Dermis blood vessel endothelial cell (primary cell): ENCODE measurements at places on chromosomes 4 and X. TPM values are rescaled to one million over a fixed set of nuclear protein-coding genes. Genes with fewer than 3 reads are reported as not detected.

DNA sequence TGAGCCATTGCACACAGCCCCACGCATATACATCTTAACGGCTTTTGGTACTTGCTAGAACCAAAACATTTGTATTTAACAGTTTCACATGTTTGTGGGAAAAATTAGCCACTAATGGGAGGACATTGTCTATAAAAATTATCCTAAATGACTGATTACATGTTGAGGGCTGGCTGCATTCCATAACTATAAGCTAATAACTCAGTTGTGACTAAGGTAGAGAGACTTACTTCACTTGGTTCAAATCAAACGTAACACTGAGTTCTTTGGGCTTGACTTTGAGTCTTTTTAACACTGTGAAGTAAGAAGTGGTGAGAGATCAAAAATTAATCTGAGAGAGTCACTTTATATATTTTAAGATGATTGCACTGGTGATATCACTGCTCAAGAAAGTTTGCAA lies 47.9 kb upstream of the PGRMC2 start:
- no peak for DNase-seq

GRCh38 chr4:119315036-119315435 lies 6.9 kb downstream of the FABP2 start:
- no peak for DNase-seq

DNA sequence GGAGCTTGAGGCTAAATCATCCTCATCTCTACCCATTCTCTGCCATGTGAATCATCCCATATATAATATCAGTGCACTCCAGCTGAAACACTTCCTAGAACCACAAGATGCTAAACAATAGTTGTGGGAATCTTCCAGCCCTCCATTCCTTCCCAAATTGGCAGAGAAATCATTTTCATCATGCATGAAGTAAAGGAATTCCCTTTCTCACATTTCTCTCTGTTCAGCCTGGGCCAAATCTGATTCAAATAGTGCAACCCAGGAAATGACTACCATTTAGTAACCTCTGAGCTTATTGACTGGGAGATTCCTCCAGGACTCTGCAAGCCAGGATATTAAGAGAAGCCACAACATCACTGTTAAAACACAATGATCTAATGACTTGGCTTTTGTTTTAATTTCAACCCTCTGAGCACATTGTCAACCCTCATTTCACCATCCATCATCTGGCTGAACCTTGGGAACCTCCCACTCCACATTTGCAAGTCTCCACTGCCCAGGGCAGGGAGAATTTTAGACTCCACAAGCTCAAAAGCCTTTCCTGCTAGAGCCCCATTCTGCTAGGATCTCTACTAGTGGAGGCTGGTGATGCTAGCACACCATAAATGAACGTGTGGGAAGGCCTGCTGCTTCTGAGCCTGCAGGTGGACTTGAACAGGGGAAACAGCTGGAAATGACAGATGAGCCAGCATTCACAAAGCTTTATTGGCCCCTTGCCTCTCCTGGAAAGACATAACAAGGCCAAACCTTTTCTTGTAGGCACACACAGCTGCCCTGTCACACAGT lies 133.9 kb downstream of the TET2 start:
- peak; percentile 20 for DNase-seq

- no peak for DNase-seq
Measured at GRCh38 chr4:173307778-173308177, 26.4 kb downstream of the HMGB2 start.

DNA sequence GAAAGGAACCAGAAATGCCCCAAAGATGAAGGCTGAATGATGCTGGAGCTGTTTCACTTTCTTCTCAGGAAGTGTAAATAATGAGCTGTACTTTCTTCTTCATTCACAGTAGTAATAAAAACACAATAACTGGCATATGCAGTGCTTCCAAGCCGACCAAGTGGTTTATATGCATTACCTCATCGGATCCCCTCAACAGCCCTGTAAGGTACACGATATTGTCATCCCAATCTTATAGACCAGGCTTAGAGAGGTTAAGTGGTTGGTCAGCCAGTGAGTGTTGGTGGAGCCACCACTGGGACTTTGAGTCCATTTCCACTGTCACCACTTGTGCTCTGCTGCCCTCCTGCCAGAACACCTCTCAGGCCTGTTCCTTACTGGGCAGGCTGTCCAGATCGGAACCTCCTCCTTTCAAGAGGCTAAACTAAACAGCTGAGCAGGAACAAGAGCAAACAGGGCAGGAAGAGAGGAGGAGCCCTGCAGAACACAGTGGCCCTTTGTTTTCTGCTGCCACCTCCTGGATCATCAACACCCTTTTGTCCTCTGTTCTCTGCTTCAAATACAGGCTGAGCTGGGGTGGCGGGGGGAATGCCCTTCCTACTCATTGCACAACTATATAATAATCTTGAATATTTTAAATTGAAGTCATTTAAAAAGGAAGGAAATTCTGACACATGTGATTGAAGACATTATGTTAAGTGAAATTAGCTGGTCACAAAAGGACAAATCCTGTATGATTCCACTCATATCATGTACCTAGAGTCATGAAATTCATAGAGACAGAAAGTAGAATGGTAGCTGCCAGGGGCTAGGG lies 112.5 kb upstream of the ATP6AP2 start:
- peak; percentile 54 for DNase-seq

GRCh38 chr4:76802236-76803021 lies 95.5 kb downstream of the SOWAHB start:
- no peak for DNase-seq

- DNase-seq = no peak
Measured at GRCh38 chr4:38387819-38388218, 276.2 kb upstream of the KLF3 start.

- no peak for DNase-seq
Measured at GRCh38 chr4:90118527-90119195, 8.5 kb upstream of the CCSER1 start.

DNA sequence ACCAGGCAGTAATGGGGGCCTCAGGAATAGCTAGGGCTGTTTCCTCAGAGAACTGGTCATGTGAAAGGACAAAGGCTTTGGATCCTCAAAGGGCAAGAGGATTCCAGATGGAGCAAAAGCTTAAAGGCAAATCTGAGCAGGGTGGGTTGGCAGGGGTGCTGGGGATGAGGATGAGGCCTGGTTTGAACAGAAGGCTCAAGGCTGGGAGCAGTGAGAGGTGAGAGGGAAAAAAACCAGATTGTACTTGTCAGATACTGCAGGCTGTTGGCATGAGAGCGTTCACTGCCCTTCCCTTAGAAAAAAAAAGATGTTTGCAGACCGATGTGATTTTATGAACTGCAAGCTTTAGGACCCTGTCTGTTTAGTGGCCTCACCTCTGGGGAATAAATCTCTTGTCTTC lies 75.3 kb upstream of the PLAC1 start:
- no peak for DNase-seq

DNA sequence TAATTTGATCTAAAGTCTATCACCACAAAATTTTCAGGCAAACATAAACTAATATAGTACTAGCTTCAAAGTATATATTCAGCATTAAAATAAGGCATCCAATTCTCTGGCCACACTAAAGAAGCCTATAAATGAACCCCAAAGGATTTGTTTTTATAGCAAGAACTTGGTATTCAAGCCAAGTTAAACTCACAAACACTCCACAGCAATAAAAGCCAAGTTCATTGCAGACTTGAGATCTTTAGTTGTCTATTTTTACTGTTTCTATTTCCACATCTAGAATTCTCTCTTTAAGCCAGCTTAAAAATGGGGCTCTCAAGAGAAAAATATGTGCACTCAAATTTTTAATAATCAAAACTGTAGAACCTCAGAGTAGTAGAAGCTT lies 51.1 kb downstream of the WDFY3 start:
- no peak for DNase-seq

- DNase-seq = peak; percentile 51
Measured at GRCh38 chr4:158018221-158018830, 154.5 kb downstream of the GASK1B start.

DNA sequence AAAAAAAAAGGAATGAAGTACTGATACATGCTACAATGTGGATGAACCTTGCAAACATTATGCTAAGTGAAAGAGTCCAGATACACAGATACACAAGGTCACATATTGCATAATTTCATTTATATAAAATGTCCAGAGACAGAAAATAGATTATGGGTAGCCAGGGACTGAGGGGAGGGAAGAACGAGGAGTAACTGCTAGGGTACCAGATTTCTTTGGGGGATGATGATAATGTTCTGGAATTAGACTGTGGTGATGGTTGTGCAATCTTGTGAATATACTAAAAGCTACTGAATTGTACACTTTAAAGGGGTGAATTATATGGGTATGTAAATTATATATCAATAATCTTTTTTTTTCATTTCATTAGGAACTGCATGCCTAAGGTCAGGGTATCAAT lies 20.8 kb upstream of the AP1AR start:
- DNase-seq = no peak

DNA sequence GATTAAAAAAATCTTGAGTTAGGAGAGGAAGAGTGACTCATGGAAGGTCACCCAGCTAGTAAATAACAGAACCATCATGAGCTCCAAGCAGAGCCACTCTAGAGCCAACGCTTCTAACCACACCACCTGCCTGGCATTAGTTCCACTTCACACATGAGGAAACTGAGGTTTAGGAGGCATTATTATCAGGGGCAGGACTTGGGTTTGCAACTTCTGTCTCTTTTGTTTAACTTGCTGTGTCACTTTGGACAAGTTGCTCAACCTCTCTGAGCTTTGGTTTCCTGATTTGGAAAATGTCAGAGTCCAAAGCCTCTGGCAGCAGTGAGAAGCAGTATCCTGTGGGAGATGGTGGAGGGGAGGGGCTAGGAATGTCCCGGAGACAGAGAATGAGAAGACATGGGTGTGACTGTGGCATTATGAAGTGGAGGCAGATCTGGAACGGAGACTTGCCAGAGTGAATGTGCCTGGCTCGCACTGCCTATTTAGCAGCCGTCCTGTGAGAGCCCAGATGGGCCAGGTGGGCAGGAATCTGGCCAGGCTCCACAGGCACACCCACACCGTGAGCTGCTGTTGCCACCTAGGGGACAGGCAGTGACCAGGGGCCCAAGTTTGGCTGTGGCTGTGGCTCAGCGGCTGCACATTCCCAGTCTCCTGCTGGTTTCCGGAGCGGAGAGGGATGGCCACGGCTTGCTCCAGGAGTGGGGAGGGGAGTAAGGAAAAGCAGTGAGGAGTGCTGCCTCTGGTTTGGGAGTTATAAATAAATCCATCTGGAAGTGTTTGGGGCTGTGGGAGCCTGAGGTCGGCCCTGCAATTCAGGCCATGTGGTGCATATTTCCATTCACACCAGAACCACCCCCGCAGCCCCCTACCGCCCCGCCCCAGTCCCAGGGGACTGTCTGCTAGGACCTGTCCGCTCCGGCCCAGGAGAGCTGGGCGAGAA lies 93.4 kb downstream of the NHSL2 start:
- DNase-seq = peak; percentile 20

DNA sequence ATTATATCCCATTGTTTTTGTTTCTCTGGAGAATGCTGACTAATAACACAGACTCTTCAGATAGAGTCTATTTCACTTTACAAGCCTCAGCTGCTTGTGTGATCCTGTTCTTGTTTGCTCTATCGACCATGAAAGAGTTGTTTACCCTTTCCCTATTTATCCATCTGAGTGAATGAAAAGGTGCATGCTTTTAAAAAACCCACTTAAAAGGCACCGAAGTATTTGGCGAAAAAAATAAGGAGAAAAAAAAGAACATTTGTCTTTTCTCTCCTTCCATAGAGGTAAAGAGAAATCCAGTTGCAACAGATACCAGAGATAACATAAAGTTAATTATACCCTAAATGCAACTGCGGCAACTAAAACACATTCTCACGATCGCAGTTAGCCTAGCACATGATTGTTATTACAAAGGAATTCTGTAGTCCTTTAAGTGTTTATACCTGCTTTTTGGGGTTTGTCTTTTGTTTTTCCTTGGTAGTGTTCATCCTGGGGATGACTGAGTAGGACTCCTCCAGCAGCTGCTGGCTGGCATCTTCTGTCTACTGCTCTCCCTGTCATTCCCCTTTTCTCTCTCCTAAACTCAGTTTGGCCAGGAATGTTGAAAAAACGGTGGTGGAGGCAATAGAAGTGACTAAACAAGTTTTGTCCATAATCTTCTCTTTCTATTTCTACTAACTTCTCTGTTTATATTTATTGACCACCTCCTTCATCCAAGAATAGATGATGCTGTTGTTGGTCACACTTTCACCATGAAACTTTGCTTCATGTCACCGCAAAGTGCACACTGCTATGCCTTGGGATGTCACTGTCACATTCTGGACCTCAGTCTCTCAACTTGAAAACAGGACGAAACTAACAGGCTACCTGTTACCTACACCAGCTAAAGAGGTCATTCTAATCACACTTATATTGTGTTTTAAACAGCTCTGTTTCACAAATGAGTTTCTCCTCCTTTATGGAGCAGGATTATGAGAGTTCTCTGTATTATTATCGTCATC lies 41.9 kb upstream of the FRAS1 start:
- DNase-seq = no peak

DNA sequence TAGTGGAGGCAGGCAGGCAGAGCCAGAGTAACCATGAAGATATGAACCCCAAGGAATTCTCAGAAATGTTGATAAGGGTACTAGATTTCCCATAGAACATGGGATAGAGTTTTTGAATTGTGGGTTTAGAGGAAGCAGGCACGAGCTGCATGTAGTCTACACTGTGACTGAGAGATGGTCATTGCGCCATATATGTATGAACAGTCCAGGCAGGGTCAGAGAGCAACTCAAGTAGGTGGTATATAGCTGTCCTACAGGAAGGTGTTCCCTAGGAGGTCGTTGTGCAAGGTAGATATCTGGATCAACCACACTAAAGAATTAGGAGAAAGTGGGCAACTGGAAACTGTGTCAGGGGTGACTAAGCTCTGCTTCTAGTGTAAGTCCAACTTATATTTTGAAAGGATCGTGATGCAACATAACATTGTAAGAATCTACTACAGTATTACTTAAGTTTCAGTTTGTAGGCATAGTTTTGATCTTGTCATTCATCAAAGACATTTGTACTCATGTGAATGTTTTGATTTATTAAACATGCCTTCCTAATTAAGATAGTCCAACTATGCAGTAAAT lies 94.6 kb downstream of the HPGD start:
- DNase-seq = no peak

DNA sequence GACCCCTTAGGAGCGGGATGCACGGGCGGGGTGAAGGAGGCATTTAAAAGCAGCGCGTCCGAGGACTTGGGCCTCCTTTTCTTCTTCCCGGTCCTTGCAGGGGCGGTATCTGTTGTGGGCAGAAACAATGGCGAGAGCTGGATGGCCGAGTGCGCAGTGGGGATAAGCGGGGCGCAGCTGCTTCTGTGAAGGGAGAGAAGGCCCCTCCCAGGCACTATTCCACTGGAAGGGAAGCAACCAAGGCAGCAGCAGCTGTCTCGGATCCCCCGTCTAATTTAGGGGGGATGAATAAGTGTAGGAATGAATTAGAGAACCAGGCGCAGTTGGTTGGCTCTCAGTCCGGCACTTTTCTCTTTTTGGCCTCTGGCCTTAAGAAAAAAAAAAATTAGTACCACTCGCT lies 995 bp downstream of the SMARCA5 start:
- DNase-seq = peak; percentile 72

- DNase-seq = no peak
Measured at GRCh38 chr4:176149680-176150355, 45.6 kb downstream of the SPATA4 start.

The SPANXB1 gene
- not detected in 2 replicates for total RNA-seq

The XPNPEP2 gene
- not detected in 2 replicates for total RNA-seq

The MAGEA2 gene
- not detected in 2 replicates for total RNA-seq

The FREM3 gene
- 0.42 and 0.51 TPM in 2 replicates for total RNA-seq

The CT45A5 gene
- not detected in 2 replicates for total RNA-seq

The TMPRSS11B gene
- total RNA-seq = not detected in 2 replicates

The YY2 gene
- total RNA-seq = 0.85 and 3.1 TPM in 2 replicates
